ENCODE measurements at places on chromosomes 6 and 20.

DNA sequence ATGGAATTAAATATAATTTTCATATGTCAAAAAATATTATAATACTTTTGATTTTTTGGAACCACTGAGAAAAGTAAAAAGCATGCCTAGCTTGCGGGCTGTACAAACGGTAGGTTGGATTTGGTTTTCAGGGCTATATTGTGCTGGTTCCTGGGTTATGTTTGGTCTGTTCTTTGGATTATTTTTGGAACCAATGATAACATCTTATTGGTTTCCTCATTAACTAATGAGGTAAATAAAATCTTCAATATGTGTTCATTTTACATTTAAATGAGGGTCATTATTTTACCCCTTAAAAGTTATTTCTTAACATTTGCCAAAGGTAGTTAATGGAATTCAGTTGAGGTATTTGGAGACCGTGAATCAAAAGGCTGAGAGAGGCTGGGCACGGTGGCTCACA is 96.6 kb downstream of the IMPG1 start:
- DNase-seq: no peak

- DNase-seq: peak; percentile 2
Measured at GRCh38 chr6:50791900-50792508, 26.7 kb upstream of the TFAP2B start.

DNA sequence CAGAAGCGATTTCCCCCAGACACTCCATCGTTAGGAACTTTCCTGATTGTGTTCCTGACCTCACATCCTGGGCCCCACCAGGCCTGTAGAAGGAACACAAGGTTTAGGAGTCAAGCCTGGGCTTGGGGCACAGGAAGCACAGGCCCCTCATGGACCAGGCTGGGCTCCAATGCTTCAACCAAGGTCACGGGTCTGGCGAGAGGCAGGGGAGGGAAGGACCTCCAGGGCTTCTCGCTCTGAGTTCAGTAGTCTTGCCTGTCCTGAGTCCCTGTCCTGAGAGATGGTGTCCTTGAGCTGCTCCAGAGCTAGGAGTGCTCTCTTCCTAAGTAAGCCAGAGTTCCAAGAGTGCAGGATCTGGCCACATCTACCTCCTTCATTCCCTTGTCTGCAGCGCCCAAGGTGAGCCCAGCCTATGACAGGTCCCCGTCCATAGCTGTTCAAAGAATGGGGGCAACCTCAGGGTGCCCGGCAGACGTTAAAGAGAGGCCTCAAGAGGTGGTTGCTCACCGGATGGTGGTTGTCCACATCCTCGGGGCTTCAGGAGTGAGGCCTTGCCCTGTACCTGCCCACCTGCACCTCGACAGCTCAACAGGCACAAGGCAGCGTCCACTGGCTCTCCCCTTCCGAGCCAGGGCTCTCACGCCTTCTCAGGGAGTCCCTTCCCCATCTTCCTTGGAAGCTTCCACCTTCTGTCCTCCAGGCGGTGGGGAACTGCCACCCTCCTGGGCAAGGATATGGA is 1.6 kb upstream of the TUBB1 start:
- no peak for DNase-seq

- no peak for DNase-seq
Measured at GRCh38 chr6:137116807-137117206, 56.6 kb downstream of the IL22RA2 start.

GRCh38 chr6:12873691-12874090 is 157.1 kb downstream of the PHACTR1 start:
- peak; percentile 25 for DNase-seq

GRCh38 chr6:75579951-75580350 is 21.7 kb upstream of the SENP6 start:
- DNase-seq: no peak

DNA sequence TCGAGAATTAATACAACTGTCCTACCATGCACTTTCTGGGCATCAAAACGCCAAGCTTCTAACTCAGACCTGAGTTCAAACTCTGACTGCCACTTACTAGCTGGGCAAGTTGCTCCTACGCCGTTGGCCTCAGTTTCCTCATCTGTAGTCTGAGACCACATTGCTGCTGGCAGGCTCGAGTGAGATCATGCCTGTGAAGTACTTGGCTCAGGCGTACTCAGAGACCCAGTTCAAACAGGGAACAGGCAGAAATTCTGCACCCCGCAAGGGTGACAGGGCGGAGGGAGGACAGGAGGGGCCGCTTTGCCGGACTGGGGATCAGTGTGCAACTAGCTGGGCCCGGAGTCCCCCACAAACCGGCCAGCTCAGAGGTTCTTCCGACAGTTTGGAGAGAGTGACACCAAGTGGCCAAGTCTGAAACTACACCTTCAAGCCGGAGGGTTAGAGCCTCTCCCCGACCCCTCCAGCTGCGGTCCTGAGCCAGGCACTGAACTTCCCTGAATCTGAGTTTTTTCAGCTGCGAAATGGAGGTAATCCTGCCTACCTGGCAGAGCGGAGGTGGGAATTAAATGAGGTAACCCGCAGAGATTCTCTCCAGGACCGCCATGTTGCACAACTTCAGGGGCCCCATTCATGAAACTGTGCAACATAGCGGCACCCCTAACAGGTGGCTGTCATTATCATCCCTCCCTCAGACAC is 46.0 kb upstream of the PTPN1 start:
- DNase-seq: no peak

- no peak for DNase-seq
Measured at GRCh38 chr20:59667131-59667530, 62.8 kb downstream of the PHACTR3 start.

DNA sequence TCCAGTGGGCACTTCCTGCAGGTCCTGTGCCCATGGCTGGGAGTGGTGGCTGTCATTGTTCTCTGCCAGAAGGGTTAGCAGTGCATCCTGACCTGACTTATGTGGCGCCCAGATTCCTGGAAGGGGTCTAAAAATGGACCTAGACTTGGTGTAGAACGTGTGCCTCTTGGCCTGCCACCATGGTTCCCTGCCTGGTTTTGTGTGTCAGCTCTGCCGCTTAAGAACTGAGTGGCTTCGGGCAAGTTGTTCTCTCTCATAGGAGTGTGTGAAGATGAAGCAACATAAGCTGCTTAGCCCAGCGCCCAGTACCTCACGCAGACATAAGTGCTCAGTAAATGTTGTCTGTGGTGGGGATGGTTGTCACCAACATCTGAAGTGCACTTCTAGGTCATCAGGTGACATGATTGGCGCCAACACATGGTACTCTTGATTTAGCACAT is 52.1 kb downstream of the PTPN1 start:
- DNase-seq: no peak

DNA sequence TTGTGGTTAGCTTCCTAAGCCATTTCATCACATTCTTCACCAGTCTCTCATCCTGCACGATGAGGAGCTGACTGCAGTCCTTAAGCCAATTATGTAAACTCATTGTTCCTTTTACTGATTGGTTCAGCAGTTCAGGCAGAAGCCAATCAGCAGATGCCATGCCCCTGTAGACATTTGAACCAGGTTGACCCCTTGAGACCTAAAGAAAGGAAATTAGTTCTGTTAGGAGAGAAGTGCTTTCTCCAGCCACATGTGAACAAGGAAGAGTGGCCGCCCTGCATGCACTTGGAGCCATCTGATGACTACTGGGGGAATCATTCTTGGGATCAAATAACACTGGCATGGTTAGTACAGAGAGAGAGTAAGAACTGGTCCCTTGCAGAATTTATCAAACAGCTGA is 535.2 kb upstream of the ID4 start:
- peak; percentile 7 for DNase-seq

- no peak for DNase-seq
Measured at GRCh38 chr6:36364669-36365479, 22.6 kb downstream of the ETV7 start.

GRCh38 chr20:6940048-6940447 is 172.6 kb downstream of the BMP2 start:
- no peak for DNase-seq

DNA sequence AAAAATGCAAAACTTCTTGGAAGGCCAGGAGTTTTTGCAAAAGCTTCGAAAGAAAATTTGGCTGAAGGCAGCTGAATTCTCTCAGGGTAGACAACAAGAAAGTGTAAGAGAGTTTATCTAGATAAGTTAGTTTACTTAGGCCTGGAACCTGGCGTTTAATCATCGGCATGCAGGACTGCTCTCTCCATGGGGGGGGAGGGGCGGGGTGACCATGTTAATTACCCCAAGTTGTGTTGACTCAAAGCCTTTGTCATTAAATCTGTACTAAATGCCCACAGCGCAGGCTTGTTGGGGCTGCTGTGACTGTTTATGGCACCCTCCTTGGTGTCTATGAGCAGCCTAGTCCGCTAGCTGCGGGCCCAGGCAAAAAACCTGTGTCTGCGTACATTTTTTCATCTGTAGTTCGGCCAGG is 20.1 kb upstream of the ZNF451 start:
- DNase-seq: no peak

GRCh38 chr20:39661833-39662232 is 699.7 kb downstream of the DHX35 start:
- DNase-seq: no peak

DNA sequence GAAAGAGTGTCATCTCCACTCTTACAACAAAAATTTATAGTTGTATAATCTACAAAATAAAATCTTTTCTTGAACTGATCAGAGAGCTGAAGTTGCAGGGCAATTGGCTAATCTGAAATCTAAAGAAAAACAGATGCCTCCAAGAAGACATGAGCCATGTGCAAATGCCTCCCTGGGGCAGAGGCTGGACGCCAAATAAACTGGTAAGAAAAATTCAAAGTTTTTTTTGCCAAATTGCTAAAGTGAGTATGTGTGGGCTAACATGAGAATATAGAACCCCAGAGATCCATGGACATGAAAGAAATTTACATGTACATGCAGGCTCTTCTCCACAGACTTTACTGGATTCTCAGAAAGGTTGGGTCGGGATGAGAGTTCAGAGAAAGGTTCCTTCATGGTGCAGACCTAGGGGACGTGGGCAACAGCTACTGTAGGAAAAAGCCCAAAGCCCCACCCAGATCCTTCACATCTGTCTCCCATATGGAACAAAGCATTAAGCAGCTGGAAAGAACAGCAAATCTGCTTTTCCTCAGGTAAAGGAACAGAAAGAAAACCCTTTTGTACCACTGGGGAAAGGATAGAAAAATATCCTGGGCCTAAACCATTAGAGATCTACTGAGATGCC is 90.5 kb upstream of the SIRPG start:
- no peak for DNase-seq
